Islet precursor cell (in vitro differentiated cells): ENCODE measurements at places on chromosomes 6 and 20.

- DNase-seq: no peak
These were observed 242.0 kb downstream of the TBXT start for GRCh38 chr6:165925474-165926156.

- DNase-seq: no peak
These were observed 660 bp upstream of the TFB1M start for GRCh38 chr6:155314773-155315515.

GRCh38 chr20:856361-856775 lies 22.9 kb downstream of the FAM110A start:
- DNase-seq: peak; percentile 87

DNA sequence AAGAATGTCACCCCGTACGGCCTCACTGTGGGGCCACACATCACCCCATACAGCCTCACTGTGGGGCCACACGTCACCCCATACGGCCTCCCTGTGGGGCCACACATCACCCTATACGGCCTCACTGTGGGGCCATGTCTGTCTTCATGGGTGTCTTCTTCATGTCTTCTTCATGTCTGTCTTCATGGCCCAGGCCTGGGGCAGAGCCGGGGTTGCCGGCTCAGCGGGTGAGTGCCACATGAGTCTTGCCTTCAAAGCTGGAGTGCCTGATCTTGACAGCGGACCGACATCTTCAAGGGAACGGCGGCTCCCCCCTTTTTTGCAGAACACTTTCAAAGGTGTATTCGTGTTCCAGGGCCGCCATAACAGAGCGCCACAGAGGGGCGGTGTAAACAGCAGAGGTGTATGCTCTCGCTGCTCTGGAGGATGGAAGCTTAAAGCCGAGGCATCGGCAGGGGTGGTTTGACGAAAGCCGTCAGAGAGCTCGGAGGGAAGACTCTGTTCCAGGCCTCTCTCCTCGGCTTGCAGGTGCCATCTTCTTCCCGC lies 365.0 kb downstream of the TAF4 start:
- DNase-seq: no peak

- DNase-seq: no peak
These were observed 78.7 kb downstream of the TMEM170B start for GRCh38 chr6:11616200-11616611.

DNA sequence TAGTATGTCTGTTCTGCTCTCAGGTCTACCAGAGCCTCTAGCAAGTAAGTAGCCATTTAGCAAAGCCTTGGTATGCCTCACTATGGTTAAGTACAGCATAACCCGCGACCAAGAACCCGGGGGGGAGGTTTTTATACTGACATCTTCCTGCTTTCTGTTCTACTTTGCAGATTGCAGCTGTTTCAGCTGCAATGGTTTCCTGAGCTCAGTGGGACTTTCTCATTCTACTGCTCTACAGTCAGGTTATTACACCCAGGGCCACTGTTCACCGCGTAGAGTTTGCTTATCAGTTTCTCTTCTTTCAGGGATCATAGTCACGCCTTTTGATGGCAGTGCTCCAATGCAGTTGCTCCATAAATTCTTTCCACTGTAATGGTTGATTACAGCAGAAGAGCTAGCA lies 631.3 kb downstream of the TFAP2A start:
- DNase-seq: no peak

GRCh38 chr20:35616465-35617396 lies 1.1 kb downstream of the SPAG4 start:
- DNase-seq: peak; percentile 92

- DNase-seq: peak; percentile 73
These were observed 29.3 kb upstream of the TRIM27 start for GRCh38 chr6:28953039-28953584.

DNA sequence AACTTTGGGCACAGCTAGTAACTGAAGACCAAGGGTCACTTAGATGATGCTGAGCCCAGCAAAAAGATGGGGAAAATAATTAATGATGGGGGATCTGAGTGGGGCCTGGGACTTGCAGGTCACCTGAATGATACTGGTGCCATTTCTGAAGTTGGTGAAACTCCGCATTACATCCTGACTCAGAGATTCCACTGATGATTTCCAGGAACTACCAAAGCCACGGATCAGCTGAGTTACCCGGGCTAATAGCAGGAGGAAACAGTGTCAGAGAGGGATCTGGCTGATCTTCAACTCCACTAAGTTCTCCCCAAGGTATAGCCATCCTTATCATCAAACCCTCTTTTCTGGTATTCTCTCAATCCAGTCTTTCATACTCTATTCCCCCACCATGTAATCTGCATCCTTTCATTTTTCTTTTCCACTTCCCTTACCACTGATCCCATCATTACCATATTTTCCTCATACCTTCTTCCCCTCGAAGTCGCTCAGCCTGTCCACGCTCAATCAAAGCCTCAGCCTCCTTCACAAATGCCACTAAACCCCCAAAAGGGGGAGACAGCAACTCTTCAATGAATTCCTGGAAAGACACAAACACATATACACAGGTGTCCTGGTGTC lies 20.2 kb downstream of the VPS52 start:
- no peak for DNase-seq

GRCh38 chr6:156760377-156760776 lies 16.8 kb upstream of the ARID1B start:
- DNase-seq: no peak

- DNase-seq: no peak
These were observed 25.7 kb downstream of the STX11 start for GRCh38 chr6:144176043-144176442.

- no peak for DNase-seq
These were observed 433.2 kb upstream of the MARCKS start for GRCh38 chr6:113423956-113424355.

DNA sequence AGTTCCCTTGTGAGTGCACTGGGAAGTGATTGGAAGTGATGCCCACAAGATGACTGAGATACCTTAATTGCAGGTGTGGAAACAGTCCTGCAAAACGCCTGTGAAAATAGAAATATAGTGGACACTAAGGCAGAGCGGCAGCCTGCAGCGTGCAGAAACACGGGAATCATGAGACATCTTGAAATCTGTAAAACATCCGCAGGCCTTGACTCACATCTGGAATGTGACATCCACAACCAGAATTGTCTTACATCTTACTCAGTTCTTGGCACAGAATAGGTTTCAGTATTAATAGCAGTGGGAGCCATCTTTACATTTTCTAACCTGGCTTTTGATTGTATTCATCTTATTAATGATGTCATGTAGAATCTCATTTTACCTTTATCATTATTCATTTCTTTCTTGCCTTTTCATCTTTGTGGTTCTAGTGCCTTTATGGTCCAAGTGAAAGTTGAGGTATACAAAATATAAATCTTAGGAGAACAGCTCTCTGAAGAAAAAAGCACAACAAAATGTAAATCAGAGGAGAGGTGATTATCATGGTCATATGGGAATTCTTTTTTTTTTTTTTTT lies 44.6 kb downstream of the CDYL start:
- DNase-seq: no peak

DNA sequence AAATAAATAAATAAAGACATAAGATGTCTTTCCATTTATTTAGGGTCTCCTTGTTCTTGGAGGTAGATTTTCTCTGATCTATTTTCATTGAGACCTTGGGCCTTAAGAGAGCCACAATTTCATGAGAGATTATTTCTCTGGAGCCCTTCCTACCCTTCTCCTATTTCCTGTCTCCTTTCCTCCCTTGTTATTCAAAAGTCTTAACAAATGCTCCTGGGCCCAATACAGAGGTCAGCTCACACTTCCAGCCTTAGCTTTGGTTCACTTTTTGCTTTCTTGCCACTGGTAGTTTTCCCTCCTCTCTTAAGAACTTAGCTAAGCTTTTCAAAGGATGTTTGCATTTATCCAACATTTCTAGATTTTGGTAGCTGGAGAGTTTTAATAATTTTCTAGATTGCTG lies 44.0 kb downstream of the PTPRA start:
- no peak for DNase-seq

DNA sequence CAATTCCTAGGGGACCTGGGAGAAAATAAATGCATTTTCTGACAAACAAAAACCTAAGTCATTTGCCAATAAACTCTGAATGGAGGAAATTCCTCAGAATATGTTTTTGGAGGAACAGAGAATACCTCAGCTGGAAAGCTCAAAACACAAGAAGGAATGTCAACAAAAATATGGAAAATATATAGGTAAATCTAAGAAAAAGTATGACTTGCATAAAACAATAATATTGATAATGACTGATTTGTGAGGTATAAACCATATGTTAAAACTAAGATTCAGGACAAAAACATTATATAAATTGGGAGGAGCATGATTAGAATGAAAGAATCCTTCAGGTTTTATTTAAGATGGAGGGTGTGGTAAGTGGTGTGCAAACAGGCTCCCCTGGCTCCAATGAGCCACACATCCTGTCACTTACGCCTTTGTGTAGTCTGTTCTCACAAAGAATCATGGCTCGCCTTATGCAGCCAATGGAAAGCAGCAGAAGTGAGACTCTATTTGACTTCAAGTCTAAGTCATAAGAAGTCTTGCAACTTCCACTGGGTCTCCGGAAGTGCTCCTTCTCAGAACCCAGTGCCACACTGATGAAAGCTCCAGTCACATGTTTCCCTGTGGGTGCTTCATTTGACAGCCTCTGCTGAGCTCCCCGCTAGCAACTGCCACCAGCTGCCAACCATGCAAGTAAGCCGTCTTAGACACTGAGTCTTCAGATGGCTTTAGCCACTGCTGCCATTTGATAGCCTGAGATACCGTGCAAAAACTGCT lies 8.1 kb downstream of the CFAP61 start:
- no peak for DNase-seq
